ENCODE measurements at places on chromosomes 4 and X.

DNA sequence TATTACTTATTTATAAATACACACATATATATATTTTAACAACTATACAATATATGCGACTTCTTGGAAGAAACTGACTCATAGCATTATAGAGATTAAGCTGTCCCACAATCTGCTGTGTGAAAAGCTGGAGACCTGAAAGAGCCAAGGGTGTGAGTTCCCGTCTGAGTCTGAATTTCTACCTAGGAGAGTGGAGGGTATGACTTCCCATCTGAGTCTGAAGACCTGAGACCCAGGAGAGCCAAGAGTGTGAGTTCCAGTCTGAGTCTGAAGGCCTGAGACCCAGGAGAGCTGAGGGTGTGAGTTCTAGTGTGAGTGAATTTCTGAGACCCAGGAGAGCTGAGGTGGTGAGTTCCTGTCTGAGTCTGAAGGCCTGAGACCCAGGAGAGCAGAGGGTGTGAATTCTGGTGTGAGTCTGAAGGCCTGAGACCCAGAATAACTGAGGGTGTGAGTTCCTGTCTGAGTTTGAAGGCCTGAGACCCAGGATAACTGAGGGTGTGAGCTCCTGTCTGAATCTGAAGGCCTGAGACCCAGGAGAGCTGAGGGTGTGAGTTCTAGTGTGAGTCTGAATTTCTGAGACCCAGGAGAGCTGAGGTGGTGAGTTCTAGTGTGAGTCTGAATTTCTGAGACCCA lies 8.9 kb upstream of the P2RY8 start:
- no peak for DNase-seq

DNA sequence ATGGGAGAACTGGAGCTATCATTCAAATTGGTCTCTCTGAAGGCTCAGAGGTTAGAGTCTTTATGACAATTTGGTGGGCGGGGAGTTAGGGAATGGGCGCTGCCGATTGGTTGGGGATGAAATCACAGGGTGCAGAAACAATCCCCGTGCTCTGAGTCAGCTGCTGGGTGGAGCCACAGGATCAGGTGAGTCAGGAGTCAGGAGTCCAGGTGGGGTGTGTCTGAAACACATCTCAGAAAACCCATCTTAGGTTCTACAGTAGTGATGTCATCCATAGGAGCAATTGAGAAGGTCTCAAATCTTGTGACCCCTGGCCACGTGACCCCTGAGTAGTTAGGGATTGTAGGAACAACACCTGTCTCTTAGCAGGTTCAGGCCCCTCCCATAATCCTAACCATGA lies 41.6 kb upstream of the TLR3 start:
- DNase-seq: no peak

- no peak for DNase-seq
These were observed 22.4 kb downstream of the FAM53A start for GRCh38 chr4:1661695-1662094.

DNA sequence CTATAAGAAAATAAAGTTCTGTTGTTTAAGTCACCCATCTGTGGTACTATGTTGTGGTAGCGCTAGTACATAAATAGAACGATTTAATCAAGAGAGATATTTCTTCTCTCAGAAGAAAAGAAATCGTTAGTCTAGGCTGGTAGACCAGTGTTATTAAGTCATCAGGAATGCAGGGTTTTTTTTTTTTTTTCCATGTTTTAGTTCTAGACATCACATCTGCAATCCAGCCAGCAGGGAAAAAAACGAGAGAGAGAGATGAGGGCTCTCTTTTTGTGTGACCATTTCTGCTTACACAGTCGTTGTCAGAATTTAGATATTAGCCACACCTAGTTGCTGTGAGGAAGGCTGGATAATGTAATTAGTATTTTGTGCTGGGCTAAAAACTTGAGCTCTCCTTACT lies 417.4 kb downstream of the TMA16 start:
- DNase-seq: no peak

DNA sequence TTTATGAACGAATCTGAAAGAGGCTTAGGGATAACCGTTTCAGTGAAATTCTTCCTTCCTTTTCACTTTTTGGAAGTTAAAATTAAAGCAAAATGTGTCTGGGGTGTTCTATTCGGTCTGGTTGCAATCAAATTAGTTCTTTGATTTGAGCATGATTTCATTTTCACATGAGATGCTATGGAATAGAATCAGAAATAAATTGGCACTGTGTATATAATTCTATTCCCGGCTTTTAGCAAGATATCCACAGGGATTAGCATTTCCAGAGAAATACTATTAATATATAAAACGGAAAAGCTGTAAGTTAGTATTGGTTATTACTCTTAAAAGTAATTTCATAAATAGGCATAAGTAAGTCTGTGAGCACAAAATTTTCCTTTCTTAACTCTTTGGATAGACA lies 1676.8 kb upstream of the PCDH7 start:
- no peak for DNase-seq

GRCh38 chrX:109696146-109696740 lies 36.8 kb downstream of the ACSL4 start:
- DNase-seq: no peak

- no peak for DNase-seq
These were observed 44.6 kb upstream of the HGFAC start for GRCh38 chr4:3397128-3397527.

DNA sequence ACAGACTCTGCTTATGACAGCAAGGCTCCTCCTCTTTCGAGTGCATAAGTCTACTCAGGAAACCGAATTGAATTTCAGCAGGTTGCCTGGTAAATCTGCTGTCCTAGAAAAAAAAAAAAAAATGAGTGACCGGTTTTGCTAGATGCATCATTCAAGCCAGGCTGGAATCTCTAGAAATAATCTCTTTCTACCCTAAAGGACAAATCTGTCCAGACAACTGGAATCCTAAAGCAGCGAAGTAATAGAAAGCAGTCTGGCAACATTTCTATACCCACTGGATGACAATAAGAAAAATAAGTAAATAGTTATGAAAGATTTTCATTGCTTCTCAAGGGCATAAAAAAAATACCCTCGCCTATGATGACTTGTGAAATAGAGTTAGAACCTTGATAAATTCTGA lies 703.5 kb downstream of the RPA4 start:
- DNase-seq: no peak

DNA sequence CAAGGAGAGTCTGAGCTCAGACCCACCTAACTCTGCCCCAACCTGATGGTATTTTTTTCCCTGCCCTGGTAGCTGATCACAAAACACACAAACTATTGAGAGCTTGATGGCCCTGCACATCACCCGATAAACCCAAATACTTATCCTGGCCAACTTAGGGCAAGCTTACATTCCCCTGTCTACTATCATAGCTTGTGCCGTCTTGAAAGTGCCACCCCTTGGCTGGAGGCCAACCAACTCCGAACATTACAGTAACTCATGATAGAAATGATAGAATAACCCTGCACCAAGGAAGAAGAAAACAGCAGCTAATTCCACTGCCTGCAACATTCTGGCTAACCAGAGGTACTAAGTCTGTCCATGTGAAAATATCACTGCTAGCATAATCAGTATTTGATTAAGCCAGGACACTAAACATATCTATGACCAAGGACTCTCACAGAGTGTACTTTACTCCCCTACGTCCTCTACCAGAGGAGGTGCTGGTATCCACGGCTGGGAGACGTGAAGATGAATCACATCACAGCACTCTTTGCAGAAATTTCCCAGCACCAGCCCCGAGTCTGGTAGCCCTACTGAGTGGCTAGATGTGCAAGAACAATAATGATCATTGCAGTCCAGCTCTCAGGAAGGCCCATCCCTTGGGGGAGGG lies 8.9 kb downstream of the STBD1 start:
- no peak for DNase-seq

GRCh38 chr4:141329174-141329569 lies 108.5 kb downstream of the ZNF330 start:
- DNase-seq: no peak

DNA sequence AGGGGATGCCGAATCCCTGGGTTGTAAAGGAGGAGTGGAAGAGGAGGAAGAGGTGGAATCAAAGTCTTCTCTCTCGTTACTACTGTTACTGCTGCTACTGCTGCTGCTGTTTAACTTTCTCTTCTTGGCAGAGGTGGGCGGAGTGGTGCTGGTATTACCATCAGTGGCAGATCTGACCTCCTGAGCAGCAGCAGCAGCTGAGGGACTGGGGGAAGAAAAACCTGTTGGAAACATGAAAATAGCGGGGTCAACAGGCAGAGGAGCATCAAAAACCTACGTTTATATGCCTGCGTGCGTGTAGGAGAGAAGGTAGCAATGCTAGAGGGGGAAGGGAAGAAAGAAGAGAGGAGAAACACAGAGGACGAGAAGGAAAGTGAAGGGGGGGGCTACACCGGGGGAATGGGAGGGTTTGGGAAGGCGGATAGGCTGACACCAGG lies 339 bp downstream of the CUL4B start:
- DNase-seq: no peak

GRCh38 chr4:47839259-47839658 lies 1.4 kb upstream of the CORIN start:
- DNase-seq: no peak

GRCh38 chr4:83013420-83013867 lies 2.8 kb upstream of the LIN54 start:
- DNase-seq: no peak
